ENCODE measurements at places on chromosomes 1 and 21.

GRCh38 chr21:38340131-38340530, 83.3 kb downstream of the KCNJ15 start:
- no peak for DNase-seq

GRCh38 chr21:34243562-34243961, 120.2 kb upstream of the KCNE2 start:
- DNase-seq, result no peak

DNA sequence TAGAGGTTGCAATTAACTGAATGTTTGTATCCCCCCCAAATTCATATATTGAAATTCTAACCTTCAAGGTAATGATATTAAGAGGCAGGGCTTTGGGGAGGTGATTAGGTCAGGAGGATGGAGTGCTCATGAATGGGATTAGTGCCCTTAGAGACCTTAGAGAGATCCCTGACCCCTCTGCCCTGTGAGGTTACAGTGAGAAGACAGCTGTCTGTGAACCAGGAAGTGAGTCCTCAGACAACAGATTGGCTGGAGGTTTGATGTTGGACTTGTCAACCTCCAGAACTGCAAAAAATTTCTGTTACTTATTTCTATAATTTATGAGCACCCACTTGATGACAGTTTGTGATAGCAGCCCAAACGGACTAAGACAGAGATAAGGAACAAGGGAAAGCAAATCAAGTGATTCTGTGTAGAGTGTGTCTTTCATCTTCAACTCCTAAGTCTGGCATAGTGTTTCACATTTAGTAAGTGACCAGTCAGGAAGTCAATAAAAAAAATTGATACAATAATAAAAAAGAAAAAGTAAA, 30.0 kb upstream of the RWDD3 start:
- DNase-seq, result no peak

- DNase-seq, result no peak
Observed at GRCh38 chr1:38331496-38332210, 285.1 kb upstream of the POU3F1 start.

DNA sequence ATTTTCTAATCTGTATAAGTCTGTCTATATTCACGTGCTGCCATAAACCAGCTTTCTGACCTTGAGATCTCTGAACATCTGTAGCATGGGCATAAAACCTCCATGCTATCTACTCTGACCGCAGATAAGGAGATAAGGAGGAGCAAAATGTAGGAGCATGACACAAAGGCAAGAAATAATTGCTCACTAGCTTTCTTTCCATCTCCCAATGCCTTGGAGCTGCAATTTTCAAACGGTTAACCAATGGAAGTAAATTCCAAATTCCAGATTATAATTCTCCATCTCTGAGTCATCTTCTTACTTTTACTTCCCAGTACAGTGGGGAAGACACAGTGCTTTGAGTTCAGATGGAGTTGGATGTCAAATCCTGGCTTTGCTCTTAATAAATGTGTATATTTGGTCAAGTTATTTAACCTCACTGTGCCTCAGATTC, 41.6 kb downstream of the CD58 start:
- no peak for DNase-seq
